ENCODE measurements at places on chromosomes 6 and 20. TPM values are rescaled to one million over a fixed set of nuclear protein-coding genes. Genes with fewer than 3 reads are reported as not detected.

The AKAP12 gene
- total RNA-seq = 553 TPM

The SMOC2 gene
- total RNA-seq = not detected

The SNRPB gene
- 137 TPM for total RNA-seq

The CCN6 gene
- not detected for total RNA-seq
